ENCODE measurements at places on chromosomes 7 and 10.

- DNase-seq = no peak
Measured at GRCh38 chr7:29499932-29500331, 63.7 kb upstream of the PRR15 start.

- DNase-seq = no peak
Measured at GRCh38 chr10:42988517-42989395, 88.1 kb upstream of the RET start.

DNA sequence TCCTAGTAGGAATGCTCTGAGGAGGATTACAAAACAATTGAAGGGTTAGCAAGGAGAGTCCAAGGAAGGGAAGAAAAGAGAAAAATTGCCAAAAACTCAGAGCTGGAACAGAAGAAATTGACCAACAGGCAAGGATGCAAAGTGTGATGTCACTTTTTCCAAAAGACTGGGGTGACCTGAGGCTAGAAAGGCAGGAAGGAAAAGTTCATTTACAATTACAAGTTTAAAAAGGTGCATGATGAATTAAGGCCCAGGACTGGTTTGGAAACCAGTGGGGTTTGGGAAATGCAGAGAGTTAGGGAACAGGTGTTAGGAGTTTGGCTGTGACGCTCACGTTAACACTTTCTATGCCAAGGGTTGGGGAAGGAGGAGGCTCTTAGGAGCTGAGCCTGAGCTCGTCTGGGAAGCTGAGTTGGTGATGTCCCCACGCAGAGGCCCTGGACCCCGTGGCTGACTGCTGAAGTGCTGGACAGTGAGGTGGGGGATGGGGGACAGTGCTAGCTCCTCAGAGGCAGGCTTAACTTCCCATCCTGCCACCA, 92.6 kb upstream of the PODXL start:
- DNase-seq = no peak

DNA sequence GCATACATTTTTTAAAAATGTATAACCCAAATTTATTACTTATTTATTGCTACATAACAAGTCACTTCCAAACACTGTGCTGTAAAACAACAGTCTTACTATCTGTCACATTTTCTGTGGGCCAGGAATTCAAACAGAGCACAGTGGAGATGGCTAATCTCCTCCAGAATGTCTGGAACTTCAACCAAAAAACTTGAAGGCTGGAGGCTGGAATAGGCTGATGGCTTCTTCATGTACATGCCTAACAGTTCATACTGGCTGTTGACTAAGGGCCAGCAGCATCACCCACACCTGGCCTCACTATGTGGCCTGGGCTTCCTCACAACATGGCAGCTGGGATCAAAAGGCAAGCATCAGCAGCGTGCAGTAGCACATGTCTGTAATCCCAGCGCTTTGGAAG, 92.4 kb upstream of the KMT2E start:
- DNase-seq = no peak

DNA sequence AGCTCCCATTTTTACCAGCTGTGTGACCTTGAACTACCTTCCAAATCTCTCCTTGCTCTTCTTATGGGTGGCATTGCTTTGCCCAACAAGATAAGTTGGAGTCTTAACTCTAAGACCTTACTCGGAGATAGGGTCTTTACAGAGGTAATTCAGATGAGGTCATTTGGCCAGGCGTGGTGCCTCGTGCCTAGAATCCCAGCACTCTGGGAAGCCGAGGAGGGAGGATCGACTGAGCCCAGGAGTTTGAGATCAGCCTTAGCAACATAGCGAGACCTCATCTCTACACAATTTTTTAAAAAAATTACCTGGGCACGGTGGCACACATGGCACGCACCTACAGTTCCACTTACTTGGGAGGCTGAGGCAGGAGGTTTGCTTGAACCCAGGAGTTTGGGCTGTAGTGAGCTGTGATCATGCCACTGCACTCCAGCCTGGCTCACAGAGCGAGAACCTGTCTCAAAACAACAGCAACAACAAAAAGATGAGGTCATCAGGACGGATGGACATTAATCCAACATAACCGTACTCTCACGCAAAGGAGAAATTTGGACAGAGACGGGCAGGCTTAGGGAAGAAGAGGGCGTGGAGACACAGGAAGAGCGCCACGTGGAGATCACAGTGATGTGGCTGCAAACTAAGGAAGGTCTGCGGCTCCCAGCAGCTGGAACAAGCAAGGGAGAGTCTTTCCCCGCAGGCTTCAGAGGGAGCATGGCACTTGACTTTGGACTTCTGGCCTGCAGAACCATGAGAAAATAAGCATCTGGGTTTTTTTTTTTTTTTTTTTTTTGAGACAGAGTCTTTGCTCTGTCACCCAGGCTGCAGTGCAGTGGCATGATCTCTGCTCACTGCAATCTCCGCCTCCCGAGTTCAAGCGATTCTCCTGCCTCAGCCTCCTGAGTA, 122.3 kb upstream of the CARD11 start:
- no peak for DNase-seq

DNA sequence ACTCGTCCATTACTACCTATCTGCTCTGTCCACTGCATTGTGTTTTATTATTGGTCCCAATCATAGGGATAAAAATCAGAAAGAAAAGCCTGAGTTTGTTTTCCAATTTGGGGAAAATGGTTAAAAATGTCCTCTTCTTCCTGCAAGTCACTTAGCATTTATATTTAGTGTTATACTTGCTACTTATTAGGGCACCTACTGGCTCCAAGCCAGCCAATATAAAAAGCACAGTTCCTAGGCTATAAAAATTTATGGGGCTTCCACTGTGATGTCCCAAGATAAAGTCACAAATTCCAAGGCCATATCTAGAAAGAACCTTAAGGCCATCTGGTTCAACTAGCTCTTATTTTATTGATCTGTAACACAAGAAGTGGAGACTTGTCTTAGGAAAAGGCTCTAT, 3.2 kb downstream of the SLC35B4 start:
- DNase-seq = no peak

DNA sequence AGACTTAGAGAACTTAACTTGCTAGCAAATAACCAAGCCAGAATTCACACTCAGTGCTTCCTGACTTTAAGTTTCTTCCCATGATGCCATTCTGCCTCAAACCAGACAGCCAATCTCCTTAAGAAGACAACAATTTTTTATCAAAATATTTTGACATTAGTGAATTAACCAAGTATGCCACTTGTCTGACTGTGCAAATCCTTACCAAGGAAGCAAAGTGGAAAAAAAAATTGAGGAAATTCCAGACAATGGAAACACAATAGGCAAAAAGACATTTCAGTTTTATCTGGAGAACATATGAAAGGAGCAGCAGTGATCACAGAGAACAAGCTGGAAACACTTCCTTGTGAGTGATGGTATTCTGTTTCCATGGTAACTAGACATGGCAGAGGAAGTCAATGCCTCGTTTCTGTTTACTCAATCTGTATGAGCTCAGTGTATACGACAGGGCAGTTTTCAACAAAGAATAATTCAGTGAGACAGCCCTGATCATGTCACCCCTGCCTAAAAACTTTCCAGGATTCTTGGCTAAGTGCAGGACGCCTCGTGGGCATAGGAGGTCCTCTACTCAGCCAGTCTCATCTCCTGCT, 114.2 kb downstream of the DYNC1I1 start:
- DNase-seq = no peak

- no peak for DNase-seq
Measured at GRCh38 chr7:134468475-134468874, 9.6 kb upstream of the AKR1B1 start.

GRCh38 chr7:129975309-129975708, 22.5 kb upstream of the UBE2H start:
- DNase-seq = no peak

GRCh38 chr7:129531721-129532120, 29.4 kb downstream of the SMKR1 start:
- DNase-seq = no peak

GRCh38 chr7:138207555-138207971, 131.3 kb downstream of the AKR1D1 start:
- no peak for DNase-seq

GRCh38 chr7:129746857-129747529, 135.5 kb downstream of the NRF1 start:
- DNase-seq = no peak

DNA sequence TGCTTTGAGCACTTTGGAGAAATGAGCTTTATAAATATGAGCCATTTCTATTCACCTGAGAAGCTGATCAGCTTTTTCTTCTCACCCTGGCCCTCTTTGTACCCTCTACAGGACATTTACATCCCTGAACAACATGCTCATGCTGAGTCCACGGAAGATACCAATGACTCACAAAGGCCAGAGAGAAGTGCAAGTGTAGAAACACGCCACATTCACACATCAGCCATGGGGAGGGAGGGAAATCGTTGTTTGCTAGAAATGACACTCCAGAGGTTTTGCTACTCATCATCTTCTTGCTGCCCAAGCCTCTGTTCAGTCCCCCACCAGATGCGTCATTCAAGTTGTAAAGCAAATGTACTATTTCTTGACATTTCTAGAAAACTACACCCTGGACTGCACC, 2.8 kb upstream of the UCN3 start:
- DNase-seq = no peak

DNA sequence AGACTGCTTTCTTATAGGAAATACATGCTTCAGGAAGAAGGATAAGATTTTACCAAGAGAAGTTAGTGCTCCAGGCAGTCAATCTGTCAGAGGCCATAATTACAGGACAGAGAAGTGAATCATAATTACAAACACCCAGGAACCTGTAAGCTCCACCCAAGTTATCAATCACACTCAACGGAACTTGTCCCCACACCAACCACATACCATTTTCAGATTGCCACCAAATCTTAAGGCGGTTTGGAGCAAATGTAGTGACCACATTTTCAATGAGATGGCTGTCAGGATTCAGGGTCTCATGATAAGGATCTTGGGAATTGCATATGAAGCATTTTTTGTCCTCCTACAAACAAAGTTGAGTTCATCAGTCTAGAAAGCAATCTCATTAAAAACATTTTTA, 4.8 kb downstream of the LAMB1 start:
- no peak for DNase-seq

DNA sequence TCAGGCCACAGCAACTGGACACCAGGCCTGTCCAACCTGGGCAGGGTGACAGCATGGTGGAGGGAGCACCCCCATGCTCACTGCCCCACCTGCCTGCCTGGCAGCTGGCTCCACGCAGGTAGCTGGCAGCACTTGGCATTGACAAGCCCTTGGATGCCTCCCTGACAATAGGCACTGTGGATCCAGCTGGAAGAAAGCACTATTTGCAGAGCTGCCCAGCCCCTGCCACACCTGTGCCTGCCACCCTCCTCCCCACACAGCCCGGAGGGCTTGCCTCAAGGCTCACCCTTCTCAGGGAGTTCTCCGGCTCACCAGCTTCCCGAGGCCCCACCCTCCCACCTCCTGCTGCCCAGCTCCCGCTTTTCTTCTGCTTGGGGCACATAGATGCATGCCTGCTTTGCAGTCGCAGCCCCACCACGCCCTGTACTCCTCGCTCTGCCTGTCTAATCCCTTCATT, 160.1 kb downstream of the NEURL1 start:
- no peak for DNase-seq

GRCh38 chr10:28295336-28295735, 7.5 kb downstream of the MPP7 start:
- no peak for DNase-seq

- DNase-seq = no peak
Measured at GRCh38 chr10:127549009-127549408, at the start of gene NPS. NPS (plus strand) TSS chr10:127549309; CDS start chr10:127549369, 60 bp downstream.

GRCh38 chr10:106746868-106747267, 417.6 kb downstream of the SORCS1 start:
- DNase-seq = no peak

DNA sequence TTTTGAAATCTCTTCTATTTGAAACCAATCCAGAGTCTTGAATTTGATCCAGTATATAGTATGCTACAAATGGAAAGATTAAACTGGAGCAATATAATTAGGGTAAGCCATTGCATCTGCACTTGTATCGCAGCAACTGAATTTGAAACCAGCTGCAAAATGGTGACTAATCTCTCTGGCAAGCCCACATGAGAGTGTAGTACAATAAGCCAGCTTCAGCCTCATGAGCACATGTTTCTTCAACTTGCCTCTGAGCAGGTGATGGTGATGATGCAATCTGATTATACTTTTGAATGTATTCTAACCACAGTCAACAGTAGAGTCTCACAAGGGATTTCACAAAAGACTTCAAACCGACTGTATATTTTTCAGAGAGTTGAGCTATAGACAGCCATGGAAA, 829 bp upstream of the RPA3 start:
- no peak for DNase-seq

GRCh38 chr10:132141526-132142395, 45.0 kb upstream of the DPYSL4 start:
- no peak for DNase-seq

DNA sequence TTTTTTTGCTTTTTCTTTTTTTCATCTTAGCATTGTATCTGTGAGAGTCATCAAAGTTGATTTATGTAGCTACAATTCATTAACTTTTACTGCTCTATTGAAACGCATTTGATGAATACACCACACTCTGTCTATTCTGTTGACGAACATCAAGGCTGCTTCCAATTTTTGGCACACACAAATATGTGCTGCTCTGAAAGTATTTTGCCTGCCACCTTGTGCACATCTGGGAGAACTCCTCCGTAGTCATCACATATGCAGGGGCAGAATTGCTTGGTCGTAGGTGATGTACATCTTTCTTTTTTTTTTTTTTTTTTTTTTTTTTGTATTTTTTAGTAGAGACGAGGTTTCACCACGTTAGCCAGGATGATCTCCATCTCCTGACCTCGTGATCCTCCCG, 796.8 kb downstream of the KCNMA1 start:
- DNase-seq = no peak

GRCh38 chr7:126378642-126379041, 874.1 kb downstream of the GRM8 start:
- DNase-seq = no peak

GRCh38 chr10:124539935-124540641, 78.5 kb downstream of the LHPP start:
- DNase-seq = peak; percentile 46

- no peak for DNase-seq
Measured at GRCh38 chr10:71124921-71125748, 87.2 kb upstream of the UNC5B start.

DNA sequence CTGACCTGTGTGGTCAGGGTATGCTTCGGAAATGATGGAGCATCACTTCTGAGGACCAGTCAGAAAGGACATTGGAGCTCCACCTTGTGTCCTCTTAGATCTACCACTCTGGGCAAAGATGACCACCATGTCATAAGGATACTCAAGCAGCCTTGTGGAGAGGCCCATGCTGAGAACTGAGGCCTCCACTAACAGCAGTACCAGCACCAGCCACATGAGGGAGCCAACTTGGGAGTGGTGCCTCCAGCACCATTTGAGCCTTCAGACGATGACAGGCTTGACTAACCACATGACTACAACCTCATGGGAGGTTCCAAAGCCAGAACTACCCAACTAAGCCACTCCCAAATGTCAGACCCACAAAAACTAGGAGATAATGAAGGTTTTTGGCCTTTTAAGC, 116.0 kb downstream of the NPTX2 start:
- no peak for DNase-seq

GRCh38 chr10:47376522-47377220, 7.4 kb downstream of the ZNF488 start:
- DNase-seq = no peak
